ENCODE measurements at places on chromosomes 2 and 18.

DNA sequence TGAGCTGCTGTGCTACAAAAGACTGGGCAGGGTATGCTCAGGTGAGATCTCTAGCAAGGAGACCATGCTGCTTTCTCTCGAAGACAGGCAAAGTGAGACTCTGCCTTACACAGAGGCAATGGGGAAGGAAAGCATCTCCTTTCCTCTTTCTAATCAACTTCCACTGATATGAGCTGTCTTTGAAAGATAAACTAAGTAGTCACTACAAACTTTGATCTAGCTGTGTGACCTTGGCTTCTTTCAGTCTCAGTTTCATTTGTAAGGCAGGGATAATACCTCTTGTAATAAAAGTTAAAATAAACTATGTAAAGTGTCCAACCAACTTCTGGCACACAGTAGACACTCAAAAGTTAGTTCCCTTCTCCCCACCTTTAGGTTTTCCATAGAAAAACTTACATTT is 7.5 kb downstream of the CCDC93 start:
- no peak for DNase-seq

- DNase-seq = no peak
These were observed 245.6 kb downstream of the FAM210A start for GRCh38 chr18:13480571-13481255.

DNA sequence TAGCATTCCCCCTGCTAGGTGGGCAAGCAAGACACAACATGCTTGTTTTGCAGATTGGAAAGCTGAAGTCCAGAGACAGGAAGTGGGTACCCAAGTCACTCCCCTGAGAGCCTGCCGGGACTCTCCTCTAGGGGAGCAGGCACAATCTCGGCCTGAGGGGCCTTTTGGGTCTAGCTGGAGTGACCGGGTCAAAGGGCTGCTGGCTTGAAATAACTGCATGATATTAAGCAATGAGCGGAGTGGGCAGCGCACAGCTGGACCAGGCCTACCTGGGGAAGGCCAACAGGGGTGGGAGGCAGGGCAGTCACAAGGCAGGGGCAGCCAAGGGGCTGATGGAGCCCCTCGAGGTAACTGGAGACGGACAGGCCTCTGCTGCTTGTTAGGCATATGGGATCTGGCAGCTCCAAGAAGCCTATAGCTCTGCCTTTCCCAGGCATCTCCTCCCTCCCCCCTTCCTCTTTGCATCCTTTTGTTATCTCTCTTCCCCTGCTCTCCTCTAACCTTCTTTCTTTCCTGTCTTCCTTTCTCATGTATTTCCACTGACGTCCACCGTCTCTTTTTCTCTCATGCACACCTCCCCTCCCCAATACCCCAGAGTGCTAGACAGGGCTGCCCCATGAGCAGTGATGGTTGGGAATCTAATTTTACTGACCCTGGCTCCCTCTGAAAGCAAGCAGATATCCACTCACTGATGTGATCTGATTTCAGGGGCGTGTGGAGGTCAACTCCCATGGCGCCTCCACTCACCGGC is 237.5 kb downstream of the LOXHD1 start:
- DNase-seq = no peak

DNA sequence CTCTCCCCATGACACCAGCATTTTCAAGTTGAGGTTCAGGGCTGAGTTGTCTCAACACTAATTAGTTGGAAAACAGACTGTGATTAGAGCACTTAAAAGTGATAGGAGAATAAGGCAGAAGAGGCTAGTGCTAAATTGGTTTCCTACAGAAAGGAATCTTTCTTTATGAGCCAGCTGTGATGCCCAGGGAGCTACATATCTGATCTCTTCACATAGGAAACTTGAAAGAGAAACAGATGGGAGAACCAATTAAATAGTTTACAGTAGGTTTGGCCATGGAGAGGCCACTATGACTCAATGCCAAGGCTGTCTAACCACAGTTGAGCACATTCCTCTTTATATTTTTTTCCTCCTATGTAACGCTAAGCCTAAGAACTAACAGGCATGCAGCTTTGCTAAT is 418.3 kb upstream of the CYRIA start:
- no peak for DNase-seq

GRCh38 chr18:48757906-48758305 is 192.9 kb downstream of the SMAD7 start:
- DNase-seq = no peak

DNA sequence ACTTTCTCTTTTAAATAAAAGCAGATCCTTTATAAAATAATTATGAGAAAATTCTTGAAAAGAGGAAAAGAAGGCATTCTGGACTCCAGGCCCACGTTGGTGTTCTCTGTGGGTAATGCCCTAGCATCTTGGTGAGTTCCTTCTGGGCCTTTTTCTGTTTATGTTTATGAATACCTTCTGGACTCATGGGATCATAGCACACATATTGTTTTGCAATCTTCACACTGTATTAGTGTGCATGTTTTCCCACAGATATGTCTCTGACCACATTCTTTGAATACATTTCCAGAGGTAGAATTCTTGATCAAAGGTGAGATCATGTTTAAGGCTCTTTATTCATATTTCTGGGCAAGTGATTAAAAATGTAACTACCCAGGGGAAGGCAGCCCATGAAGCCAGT is 15.9 kb downstream of the GLI2 start:
- DNase-seq = no peak

DNA sequence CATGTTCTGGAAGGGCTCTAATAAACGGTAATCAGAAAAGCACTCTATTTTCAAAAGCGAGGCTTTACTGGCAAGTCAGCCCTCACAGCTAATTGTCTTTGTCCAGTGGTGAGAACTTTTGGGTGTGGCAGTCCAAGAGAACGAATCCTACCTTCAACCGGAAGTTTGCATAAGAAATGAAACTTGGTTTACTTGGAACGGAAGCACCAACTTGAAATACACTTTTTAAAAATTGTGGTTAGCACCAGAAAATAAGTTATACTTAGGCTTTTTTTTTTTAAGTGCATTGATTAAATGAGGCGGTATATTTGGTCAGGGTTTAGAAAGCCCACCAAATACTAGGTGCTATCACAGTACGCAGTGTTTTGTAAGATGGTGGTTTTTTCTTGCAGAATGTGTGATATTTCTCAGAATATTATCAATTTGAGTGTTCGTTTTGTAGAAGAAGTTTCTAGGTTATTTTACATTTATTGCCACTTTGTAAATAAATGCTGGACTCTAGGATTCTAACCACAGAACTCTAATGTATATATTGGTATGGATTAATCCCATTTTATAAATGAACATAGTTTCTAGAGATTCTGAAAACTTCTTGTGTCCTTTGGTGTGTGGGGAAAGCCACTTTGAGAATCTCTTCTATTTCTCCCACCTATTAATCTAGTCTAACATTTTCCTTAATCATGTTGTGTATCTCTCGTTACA is 1.2 kb downstream of the MYL12A start:
- DNase-seq = no peak

DNA sequence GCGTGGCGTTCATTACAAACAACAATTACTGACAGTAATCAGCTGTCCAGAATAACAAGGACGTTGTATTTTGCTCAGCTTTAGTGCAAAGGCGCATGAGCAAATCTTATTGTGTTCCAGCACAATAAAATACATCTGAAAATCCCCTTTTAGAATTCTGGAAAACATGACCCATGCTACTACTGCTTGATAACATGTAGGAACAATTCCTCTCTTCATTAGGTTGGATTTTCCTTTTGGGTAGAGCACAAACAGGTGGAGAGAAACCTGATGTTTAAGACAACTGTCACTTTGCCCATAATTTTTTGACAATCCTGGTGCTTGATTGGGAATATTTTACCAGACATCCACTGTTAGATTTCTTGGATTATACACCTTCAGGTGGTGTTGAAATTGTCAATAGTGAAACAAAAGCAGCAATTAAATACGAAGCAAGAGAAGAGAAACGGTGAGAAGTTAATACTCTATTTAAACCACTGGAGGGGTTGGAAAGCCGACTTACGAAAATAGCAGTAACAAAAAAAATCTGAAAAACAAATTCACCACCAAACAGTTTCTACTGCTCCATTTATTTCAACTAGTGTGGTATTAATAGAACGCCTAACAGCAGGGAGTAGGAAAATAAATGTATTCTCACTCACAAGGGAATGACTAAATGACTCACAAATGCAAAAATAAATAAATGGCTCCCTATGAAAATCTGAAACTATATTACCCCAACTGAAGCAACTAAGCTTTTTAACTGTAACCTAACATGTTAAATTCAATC is 102.7 kb downstream of the CPO start:
- DNase-seq = no peak

DNA sequence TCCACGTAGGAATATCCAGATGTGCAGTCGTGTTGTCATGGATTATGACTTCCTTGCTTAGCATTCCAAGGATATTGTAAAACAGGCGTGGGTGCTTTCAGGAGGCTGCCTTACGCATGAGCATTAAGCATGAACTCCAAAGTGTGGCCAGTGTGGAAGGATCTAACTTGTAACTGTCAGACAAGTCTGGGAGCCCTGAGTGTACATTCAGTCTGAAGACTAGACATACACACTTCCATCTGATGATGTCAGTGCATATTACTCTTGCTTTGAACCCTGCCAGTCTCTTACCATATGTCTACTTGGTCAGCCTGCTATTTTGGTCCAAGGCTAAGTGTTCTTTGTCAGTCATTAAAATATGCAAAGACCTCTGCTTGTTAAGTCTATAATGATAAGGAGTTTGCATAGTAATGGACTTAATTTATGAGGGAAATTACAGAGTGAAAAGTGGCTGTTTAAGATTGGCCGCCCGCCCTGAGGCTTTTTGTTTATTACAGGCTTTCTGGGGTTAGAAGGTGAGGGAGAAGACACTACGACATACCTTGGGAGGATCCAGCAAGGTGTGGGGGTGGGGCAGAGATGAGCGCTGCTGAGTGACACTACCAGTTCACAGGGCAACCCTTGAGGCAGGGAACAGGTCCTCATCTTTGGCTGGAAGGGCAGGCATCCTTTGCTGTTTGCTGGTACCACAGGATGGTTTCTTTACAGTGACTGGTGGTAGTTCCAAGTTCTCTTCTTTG is 48.3 kb downstream of the CABLES1 start:
- peak; percentile 46 for DNase-seq

GRCh38 chr2:207265869-207266268 is 100.1 kb upstream of the KLF7 start:
- DNase-seq = no peak

GRCh38 chr2:168254158-168254935 is 7.0 kb upstream of the STK39 start:
- DNase-seq = no peak

DNA sequence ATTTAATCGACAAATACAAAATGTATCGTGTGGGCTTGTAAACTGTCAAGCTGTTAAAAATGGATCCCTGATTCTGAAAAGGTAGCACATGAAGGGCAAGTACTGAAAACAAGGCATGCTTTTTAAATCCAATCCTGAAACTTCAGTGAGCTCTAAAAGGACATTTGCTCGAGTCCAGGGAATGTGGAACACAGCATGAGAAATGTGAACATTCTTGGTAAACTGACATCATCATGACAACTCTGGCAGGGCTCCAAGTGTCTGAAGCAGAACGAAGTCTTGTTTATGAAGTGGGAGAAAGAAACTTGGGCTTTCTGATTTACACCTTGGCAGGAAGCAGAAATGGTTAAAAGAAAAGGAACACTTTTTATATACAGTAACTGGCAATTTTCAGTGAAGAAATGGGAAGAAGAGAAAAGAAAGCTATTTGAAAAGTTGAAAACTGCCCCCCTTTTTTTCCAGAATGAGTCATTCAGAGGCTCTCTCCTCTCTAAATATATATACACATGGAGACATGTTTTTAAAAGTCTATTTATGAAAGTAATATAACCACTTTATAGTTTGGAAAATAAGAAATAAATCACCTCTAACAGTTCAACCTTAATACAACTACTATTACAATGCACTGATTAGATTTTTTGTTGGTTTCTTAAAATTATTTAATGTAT is 120.8 kb downstream of the GAREM1 start:
- peak; percentile 88 for DNase-seq

DNA sequence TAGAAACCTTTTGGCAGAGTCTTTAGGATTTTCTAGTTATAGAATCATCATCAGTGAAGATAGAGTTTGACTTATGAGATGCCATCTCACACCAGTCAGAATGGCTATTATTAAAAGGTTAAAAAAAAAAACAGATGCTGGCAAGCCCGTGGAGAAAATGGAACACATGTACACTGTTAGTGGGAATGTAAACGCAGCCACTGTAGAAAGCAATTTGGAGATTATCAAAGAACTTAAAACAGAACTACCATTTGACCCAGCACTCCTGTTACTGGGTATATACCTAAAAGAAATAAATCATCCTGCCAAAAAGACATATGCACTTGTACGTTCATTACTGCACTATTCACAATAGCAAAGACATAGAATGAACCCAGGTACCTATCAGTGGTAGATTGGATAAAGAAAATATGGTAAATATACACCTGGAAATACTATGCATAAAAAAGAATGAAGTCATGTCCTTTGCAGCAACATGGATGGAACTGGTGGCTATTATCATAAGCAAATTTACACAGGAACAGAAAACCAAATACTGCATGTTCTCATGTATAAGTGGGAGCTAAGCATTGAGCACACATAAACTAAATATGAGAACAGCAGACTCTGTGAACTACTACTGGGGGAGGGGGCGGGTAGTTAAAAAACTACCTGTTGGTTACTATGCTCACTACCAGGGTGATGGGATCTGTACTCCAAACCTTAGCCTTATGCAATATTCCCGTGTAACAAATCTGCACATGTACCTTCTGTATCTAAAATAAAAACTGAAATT is 279.0 kb downstream of the KIAA1328 start:
- DNase-seq = no peak

- DNase-seq = no peak
These were observed 1614.1 kb upstream of the TMEFF2 start for GRCh38 chr2:193808877-193809276.

DNA sequence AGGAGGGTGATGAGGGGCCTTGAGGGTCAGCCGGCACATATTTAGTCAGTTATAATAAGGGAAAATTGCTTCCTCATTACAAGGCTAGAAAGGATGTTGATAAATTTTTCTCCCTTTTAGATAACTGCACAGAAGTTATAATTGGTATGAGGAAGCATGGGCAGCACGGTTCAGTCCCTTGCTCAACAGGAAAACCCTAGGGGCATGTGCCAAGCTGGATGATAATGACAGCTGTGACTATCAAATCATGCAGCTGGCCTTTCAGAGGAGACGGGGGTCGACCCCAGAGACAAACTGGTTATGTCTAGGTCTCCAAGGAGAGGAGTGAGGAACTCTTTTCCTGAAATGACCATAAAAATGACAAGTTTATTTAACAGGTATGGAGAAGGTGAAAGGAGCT is 448.1 kb upstream of the VRK2 start:
- no peak for DNase-seq

DNA sequence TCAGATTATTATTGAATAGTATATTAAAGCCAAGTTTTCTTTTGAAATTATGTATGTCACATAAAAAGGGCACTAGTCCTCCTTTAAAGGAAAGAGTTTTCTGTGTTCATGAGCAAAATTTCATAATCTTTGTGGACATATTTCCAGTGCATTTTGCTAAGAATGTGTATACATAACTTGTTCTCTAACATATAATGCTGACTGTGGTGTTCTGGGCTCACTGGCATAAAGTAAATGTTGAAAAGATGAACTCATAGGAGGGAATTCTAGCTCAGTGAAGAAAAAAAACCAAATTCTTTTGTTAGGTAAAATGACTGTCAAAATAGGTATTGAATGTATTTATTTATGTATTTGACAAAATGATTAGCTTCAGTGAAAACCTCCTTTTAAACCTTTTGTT is 6.2 kb downstream of the KCNJ13 start:
- DNase-seq = no peak

Measured in fibroblast of skin of left biceps (primary cell).